ENCODE measurements at places on chromosomes 6 and 20. TPM values are rescaled to one million over a fixed set of nuclear protein-coding genes. Genes with fewer than 3 reads are reported as not detected.

Gene WFDC12
- not detected for total RNA-seq

Gene FUCA2
- total RNA-seq = 9.9 TPM

DNA sequence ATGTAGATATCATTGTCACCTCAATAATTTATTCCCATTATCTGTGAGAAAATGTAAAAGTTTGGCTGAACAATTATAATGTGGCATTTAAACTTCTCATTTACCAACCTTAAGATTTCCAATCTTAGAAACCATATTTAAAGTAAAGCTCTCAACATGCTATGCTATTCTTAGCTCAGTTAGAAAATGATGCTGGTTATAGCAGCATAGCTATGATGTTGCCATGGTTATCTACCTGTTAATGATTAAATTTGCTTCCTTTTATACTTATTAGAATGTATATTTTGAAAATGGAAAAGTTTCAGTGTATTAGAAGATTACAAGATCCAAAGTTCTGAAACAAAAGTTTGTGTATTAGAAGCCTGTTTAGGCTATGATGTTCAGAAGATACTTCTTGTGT lies 110.1 kb downstream of the GPR63 start:
- DNase-seq = no peak

- DNase-seq = no peak
Observed at GRCh38 chr6:156773935-156774852, 3.0 kb upstream of the ARID1B start.

- no peak for DNase-seq
Observed at GRCh38 chr20:11159728-11160127, 485.9 kb upstream of the JAG1 start.

DNA sequence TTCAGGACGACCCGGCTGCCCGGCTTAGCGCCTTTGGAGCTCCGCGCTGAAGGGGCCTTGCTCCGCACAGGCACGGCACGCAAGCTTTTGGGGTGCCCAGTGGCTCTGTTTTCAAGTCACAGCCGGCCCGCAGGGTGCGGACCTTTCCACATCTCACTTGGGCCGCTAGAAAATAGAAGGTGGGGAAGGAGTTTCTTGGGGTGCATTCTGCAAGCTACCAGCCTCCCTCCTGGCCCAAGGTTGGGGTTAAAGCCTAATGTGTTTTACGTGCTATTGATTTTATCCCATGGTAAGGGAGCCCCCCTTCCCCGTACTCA lies 561 bp downstream of the KAT14 start:
- DNase-seq = no peak

DNA sequence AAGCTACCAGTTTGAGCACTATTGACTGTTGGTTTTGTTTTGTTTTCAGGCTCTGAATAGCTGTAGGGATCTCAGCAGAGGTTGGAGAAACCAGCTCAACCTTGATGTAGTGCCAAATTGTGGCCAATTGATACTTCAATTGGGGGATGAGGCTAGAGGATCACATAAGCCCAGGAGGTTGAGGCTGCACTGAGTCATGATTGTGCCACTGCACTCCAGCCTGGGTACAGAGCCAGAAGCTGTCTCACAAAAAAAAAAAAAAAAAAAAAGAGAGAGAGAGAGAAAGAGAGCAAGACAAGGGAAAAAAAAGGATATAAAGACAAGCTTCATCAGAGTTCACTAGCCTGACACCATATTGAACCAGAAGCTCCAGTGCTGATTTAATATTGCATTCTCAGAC lies 702.1 kb downstream of the FRK start:
- no peak for DNase-seq

- DNase-seq = no peak
Observed at GRCh38 chr20:61927193-61927825, 138.4 kb downstream of the TAF4 start.

GRCh38 chr20:50303573-50304500 lies 113.2 kb downstream of the CEBPB start:
- DNase-seq = no peak

DNA sequence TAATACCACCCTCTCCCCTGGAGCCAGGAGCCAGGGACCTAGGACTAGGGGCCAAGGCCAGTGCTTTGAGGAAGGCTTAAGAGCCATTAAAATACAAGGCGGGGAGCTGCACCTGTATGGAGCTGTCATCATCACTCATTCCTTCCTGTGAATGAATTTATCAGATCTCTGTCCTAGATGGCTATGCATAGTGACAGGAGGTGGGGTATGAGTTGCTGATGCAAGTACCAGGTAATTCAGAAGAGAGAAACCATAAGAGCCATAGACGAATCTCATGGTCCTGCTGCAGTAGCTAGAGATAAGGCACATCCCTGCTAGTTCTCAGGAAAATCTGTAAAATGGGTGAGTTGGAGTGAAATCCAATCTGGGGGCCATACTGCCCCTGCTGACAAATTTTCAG lies 10.3 kb downstream of the GRM4 start:
- DNase-seq = no peak

- DNase-seq = no peak
Observed at GRCh38 chr6:112383191-112383590, 36.1 kb downstream of the RFPL4B start.

Gene VIP
- total RNA-seq = not detected

Gene BPI
- total RNA-seq = not detected

Gene PLEKHG1
- 199 TPM for total RNA-seq

GRCh38 chr6:119594907-119595306 lies 245.3 kb upstream of the MAN1A1 start:
- DNase-seq = no peak

Gene NKAPL
- total RNA-seq = 0.29 TPM

DNA sequence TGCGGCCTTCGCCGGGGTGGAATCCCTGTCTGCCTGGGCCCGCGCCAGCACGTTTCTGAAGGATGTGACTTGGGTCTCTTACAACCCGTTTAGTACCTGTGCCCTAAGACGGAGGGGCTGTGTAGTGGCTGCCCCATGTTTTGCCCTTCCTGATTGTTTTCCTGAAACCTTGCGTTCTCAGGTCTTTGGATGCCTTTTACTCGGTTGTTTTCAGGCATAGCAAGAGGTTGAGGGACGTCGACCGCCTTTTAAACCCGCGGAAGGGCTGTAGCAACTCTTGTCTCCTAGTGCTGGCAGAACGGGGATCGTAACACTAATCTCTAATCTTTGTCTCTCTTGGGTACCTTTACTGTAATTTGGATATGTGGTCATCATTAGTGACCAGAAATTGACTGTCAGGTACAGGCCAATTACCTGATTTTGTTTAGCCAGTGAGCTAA lies 706 bp upstream of the NANP start:
- DNase-seq = no peak

Gene MROH8
- total RNA-seq = 5.9 TPM

DNA sequence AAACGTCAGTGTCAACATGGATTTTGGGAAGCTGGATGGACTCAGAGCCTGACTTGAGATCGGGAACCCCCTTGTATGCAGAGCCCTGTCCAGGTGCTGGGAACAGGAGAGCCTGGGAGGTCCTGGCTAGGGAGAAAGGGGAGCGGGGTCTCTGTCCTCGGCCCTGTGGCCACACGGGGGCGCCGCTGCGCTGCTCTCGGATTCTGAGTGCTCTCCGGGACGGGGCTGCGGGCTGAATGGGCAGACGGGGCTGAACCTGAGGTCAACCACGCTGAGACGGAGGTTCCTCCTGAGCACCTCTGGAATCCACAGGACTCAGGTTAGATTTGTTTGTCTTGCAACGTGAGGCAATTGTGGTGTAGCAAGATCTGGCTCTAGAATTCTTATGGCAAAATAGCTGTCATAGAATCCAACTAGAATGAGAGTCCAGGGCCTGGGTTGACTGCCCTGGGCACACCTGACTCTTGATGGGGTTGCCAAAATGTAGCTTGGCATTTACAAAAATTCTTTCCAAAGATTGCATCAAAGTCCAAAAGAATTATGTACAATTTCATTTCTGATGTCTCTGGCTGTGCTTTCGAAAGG lies 20.6 kb upstream of the HLA-F start:
- peak; percentile 31 for DNase-seq

Gene BFSP1
- 0.10 TPM for total RNA-seq

DNA sequence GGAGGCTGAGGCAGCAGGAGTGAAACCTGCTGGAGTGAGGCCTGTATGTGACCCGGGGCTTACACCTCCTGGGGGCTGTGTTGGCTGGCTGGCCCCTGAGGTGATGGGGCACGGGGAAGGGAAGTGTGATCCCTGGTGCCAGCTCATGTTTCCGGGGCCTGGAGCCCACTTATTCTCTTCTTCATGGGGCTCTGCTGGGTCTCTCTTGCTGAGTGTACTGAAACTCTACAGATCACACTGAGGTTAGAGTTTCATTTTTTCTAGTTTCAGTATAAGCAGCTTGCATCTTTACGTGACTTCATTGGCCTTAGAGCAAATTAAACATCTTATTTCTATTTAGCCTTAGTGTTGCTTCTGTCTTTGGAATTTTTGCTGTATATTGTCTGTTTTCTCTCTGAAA lies 96.2 kb downstream of the ANKS1A start:
- no peak for DNase-seq

- no peak for DNase-seq
Observed at GRCh38 chr20:34943808-34944567, 11.6 kb downstream of the GSS start.

All from activated B cell treated with CpG ODN at 0.5 μM for 24 hours (primary cell).